ENCODE measurements at places on chromosomes 6 and 20.

DNA sequence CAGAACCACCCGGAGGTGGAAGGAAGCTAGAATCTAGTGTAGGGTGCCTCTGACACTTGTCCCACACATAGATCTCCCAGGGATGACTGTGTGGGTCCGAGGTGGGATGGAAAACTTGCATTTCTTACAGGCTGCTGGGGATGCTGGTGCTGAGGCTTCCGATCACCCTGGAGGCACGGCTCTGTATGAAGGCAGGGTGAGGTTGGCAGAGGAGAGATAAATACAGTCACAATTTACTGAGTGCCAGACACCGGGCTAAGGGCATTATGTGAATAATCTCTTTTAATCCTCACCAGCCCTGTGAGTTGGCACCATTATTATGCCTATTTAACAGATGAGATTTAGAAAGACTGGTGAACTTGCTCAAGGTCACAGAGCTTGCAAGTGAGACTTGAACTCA is 250.2 kb upstream of the RREB1 start:
- DNase-seq: no peak

DNA sequence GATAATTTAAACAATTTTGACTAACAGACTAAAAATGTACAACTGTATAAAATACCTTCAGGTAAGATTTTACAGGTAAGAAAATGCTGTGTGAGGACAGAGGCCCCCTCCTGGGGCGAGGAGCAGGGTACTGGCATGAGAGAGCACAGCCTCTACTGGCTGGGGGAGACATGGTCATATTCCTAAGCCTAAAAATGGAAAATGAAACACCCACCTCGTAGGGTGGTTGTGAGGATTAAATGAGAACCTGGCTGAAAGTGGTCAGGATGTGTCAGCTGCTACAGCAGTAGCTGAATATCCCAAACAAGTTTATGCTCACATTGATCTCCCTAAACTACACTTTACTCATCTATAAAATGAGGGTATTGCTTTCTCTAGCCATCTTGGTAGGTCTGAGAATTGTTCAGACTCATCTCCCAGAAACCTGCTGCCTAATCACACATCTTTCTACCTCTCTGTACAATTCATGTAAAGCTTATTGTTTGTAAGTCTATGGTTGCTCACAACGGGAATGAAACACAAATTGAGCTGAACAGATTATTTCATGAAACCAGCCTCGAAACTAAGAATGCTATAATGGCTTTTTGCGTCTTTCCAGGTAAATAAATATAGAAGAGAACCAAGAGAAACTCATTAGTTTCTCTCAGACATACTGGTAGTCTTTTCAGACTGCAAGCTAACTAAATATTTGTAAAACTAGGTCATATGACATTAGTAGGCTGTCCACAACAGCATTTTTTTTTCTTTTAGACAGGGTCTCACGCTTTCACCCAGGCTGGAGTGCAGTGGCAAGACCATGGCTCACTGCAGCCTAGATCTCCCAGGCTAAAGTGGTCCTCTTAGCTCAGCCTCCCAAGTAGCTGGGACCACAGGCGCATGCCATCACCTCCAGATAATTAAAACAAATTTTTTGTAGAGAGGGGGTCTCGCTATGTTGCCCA is 69.6 kb downstream of the POPDC3 start:
- no peak for DNase-seq

- DNase-seq: no peak
Observed at GRCh38 chr6:163952005-163952404, 537.5 kb downstream of the QKI start.

DNA sequence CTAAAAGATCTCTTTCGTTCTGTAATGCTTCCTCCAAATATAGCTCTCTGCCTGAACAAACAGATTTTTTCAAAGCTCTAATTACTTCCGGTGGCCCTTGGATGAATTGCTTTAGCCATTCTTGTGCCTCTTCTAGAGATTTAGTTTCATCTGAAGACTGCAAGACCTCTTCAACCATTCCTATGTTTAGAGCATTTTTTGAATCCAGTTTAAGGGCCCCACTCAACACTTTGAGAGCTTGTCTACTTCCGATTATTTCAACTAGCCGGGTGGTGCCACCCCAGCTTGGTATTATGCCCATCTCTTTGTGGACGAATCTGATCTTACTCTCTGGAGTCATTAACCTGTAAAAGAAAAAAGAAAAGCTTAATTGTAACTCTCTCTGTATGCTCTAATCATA is 23.3 kb downstream of the RNF146 start:
- no peak for DNase-seq

DNA sequence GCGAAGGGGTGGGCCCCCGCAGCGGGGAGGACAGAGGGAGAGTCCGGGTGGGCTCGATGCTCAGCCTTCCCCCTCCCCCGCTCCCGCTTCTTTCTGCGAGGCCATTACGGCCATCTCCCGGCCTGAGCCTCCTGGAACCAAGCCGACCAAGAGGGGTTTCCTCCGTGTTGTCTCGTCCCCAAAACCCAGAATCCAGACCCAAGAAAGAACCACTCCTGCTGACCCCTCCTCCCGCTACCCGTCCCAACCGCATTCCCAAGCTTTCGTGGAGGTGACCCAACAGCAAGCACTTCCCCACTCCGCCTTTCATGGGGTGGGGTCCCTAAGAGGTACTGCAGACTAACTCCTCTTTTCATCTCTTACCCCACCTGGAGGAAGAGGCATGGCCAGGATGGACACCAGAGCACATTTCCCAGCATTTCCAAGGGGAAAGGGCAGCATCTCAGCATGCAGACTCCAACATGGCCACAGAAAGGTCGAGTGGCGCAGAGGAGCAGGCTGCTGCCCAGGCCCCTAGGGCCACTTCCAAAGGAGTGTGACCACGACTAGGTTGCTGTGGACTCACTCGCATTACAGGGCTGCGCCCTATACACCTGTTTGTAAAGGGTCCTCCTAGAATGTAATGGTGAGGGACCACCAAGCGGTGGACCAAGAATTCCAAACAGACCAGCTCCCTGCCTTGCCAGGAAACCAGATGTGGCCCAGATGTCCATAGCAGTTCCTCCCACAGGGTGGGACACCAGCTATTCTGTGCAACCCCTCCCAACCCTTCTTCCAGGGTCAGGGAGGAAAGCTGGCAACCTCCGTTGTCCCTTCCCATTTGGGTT is 53.4 kb downstream of the MRPL14 start:
- no peak for DNase-seq

DNA sequence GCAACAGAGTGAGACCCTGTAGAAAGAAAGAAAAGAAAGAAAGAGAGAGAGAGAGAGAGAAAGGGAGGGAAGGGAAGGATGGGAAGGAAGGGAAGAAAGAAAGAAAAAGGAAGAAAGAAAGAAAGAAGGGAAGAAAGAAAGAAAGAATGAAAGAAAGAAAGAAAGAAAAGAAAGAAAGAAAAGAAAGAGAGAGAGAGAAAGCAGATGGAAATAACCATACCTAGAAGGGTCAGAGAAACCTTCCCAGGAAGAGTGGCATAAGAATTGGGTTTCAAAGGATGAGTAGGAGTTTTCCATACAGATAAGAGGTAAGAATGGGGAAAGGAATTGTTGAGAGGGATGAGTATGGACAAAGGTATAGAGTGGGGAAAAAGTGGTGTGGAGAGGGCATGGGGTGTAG is 54.6 kb upstream of the SLC32A1 start:
- DNase-seq: no peak

GRCh38 chr20:59118855-59119254 is 44.8 kb upstream of the ZNF831 start:
- DNase-seq: no peak

DNA sequence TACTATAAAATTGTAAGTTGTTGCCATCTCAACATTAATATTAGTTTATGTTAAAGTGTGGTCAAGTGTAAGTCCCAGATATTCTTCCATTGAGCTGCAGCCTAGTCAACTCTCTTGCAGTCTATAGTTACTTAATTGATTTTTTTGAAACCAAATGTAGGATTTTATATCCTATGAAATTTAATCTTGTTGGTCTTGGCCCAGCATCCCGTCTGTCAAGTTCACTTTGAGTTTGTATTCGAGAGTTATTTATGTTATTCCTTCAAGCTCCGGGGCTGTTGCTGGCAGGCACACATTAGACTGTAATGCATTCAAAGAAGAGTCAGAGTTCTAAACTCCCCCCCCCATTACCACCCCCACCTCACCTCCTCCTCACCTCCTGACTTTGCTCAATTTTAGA is 71.0 kb upstream of the SPACA1 start:
- no peak for DNase-seq

GRCh38 chr6:39812496-39812852 is 20.3 kb downstream of the DAAM2 start:
- no peak for DNase-seq

- DNase-seq: no peak
Observed at GRCh38 chr6:105601541-105602236, 198.8 kb upstream of the PREP start.

DNA sequence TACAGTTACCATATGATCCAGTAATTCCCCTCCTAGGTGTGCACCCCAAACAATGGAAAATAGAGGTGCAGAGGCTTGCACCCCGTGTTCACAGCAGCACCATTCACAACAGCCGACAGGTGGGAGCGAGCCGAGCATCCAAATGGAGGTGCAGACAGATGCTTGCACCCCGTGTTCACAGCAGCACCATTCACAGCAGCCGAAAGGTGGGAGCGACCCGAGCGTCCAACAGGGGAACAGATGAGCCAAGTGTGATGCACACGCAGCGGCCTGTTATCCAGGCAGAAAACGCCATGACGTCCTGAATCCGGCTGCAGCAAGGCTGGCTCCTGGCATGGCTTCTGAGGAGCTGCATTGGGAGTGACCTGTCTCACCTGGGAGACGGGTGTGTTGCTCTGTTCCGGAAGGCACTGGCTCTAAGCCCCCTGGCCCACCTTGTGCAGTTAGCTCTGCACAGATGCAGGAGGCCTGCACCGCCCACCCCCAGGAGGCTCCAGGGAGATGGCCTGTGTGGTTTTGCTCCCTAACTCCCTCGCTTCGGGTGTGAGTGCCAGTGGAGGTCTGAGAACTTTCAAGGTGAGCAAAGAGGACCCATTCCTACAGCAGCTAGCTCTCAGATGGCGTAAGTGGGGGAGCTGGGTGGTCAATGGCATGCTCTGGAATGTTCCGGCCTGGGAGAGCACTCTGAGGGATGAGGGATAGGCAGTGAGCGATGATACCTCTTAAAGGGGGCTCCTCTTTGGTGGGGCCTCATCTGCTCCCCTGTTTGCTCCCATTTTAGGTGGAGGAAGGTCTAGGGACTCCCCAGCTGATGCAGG is 47.8 kb upstream of the FRMD1 start:
- no peak for DNase-seq

DNA sequence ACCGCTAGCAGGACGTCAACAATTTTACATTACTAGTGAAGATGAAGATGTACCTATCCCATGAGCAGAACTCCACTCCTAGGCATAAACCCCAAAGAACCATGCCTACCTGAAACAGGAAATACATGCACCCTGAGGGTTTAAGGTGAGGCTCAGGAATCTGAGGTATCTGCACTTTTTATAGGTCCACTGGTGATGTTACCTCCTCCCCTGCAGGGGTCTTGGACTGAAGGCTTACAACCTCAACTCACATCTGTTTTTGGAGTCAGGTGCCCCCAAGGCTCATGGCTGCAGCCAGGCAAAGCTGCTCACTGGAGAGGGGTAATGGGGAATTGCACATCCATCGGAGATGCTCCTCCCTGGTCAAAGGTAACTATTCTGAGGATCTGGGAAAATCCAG is 132.5 kb upstream of the TRAF3IP2 start:
- DNase-seq: no peak

DNA sequence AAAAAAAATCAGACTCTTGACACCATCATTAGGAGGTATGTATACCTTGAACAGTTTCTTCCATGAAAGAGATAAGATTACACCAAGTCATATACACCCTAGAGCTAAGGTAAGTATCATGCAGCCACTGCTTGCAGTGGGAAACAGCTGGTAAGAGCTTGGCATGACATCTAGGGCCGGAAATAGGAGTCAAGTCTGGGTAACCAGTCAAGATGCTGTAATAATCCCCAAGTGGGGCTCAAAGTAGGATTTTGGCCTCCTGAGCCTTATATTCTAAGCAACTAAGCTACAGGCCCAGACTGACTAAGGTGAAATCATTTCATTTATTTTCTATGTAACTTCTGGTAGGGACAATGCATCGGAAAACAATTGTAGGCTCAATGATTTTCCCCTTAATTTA is 23.9 kb downstream of the TRERF1 start:
- no peak for DNase-seq

Measured in T-helper 9 cell (primary cell).